ENCODE measurements at places on chromosomes 2 and 18.

DNA sequence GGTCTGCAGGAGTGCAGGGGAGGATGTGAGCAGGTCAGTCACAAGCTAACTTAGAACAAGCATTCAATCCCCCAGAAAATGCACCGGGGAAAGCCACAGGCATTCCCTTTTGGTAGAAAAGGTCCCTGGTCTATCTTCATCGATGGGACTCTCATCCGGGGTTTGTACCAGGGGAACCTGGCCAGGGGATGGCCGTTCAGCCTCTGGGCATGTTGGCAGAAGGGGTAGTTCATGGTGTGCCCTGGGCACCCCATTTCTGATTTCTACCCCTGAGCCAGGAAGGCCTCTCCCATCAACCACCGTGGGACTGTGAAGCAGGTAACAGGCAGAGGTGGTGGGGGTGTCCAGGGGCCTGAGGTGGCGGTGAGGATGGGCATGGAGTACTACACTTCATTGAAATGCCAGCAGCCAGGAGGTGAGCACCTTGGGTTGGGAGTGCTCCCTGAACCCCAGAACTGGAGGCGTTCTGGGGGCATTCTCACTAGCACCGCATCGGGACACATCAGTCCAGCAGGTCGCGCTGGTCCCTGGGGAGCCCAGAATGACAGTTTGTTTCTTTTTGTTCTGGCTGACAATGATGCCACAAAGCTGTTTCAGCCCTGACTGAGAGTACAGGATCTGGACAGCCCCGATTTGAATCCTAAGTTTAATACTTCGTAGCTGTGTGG lies 172.3 kb downstream of the SMAD7 start:
- peaks cover 73% of the 10 kb centered on the region for H3K4me1 ChIP-seq
- H3K27me3 ChIP-seq, result no peaks in the 10 kb centered on the region

GRCh38 chr2:233270366-233270765 lies 18.9 kb downstream of the ATG16L1 start:
- no peak overlapping the region for H3K4me3 ChIP-seq
- no peaks in the 10 kb centered on the region for H3K27me3 ChIP-seq
- H3K27ac ChIP-seq, result no peak overlapping the region
- no peaks in the 10 kb centered on the region for H3K4me1 ChIP-seq

DNA sequence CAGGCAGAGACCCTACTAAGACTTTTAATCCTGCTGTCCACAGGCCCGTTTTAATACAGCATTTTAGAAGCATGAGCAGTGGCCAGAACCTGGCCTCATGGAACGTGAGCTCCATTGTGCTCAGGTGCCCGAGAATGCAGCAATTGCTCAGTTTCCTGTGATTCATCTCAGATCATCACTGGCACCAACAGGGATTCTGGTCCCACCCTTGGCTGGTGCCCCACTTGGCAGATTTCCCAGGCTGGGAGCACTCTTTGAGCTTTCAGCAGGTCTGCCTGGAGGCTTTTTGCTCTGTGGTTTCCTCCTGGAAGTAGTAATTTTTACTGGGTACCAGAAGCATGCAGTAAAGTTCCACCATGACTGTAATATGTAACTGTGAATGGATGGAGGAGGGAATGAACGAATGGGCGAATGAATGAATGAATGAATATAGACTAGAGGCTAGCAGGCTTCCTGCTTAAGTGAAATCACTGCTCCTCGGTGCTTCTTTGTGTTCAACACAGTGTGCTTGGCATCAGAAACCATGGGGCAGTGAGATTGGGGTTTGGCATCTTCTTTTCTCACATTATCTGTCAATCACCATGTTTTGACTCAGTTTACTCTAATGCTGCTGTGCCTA lies 312.9 kb downstream of the PRKCE start:
- H3K36me3 ChIP-seq, result no peaks in the 10 kb centered on the region
- peaks cover 36% of the 10 kb centered on the region for H3K4me1 ChIP-seq
- H3K4me3 ChIP-seq, result no peak overlapping the region
- no peaks in the 10 kb centered on the region for H3K27me3 ChIP-seq
- no peak overlapping the region for H3K27ac ChIP-seq
- DNase-seq, result no peak

- H3K4me3 ChIP-seq, result no peak overlapping the region
- peak overlapping the region; percentile 50 for H3K27ac ChIP-seq
- H3K4me1 ChIP-seq, result peaks cover 12% of the 10 kb centered on the region
- no peaks in the 10 kb centered on the region for H3K36me3 ChIP-seq
Measured at GRCh38 chr2:217797661-217798069, 205.1 kb downstream of the TNS1 start.

GRCh38 chr2:30484995-30485394 lies 37.9 kb downstream of the LCLAT1 start:
- no peak for DNase-seq
- peaks cover 4% of the 10 kb centered on the region for H3K36me3 ChIP-seq
- no peaks in the 10 kb centered on the region for H3K27me3 ChIP-seq
